ENCODE measurements at places on chromosomes 6 and 20.
A peak's percentile ranks its signal among the peaks of the same experiment; 100 is the strongest.

GRCh38 chr20:55070001-55070400 lies 594.6 kb downstream of the DOK5 start:
- no peak for DNase-seq

DNA sequence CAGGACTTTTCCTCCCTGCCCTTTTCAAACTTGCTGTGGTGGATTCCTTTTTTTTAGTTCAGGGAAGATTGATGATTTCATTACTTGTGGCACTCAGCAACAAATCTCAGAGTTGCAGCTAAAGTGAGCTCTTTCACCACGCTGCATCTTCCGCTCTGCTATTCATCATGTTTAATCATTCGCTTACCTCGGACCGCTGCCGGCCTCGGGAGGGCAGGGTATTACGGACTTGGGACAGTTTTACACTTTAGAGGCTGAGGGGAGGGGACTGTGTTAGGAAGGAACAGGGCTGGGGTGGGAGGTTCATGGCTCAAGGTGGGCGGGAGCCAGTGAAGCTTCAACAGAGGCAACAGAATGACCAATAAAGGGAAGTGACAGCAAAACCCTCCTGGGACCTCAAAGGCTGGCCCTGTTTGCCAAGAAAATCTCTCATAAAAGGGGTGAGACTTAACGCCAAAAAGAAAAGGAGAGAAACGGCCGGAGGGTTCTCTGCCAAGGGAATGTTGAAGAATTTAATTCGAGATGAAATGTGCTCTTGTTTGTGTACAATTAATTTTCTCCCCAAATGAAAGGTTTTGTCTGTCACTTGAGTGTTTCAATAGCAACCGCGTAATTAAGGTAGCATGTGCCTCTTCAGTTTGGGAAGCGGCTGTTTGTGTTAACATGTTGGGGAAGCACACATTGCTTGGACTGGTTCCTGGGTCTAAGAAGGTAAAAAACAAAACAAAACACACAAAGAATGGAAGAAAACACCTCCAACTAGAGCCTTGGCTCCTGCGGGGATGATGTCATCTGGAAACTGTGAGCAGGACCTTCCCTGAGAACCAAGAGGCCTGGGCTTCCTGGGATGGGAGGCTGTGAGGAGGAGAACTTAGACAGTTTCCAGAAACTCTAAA lies 72.5 kb upstream of the SULF2 start:
- no peak for DNase-seq

- no peak for DNase-seq
These were observed 86.2 kb upstream of the THBS2 start for GRCh38 chr6:169339731-169340309.

DNA sequence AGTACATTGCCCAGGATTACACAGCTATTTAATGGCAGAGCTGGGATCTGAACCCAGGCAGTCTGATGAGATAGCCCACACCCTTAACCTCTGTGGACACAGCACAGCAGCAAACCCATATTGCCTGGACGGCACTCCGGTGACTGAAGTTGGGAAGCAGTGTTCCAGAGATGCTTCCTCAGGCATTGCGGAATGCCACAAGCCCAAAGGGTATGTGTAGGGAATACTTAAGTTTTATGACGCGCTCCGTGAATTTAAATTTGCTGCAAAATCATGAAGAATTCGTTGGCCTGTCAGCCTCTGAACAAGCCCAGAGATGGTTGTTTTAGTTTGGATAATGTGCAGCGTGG lies 46.4 kb downstream of the PSMG4 start:
- no peak for DNase-seq

DNA sequence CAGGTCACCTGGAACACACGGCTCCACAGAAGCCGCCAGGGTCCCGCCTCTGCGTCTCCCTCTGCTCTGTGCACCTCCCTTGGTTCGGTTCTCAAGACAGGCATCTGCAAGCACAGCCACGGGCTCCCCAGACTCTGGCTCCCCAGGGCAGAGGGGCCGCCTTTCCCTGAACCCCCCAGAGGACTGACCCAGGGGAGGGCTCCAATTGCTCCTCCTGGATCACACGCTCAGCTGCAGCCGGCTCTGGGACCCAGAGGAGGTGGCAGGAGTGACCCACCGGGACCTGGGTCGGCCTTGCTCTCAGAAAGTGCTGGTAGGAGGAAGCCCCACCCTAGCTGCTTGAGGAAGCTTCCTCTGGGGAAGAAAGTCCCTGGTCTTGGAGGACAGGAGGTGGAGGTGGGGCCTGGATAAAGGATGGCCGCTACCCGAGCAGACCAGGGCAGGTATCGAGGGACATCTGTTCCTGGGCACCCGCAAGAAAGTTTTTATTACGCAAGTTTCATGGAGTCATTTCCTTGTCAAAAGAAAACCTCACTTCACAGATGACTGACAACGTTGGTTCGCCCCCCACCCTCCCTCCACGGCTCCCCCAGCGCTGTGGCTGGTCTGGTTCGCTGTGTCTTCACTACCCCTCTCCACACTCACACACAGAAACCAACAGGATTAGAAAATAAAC lies 103.9 kb upstream of the AFDN start:
- DNase-seq: no peak

DNA sequence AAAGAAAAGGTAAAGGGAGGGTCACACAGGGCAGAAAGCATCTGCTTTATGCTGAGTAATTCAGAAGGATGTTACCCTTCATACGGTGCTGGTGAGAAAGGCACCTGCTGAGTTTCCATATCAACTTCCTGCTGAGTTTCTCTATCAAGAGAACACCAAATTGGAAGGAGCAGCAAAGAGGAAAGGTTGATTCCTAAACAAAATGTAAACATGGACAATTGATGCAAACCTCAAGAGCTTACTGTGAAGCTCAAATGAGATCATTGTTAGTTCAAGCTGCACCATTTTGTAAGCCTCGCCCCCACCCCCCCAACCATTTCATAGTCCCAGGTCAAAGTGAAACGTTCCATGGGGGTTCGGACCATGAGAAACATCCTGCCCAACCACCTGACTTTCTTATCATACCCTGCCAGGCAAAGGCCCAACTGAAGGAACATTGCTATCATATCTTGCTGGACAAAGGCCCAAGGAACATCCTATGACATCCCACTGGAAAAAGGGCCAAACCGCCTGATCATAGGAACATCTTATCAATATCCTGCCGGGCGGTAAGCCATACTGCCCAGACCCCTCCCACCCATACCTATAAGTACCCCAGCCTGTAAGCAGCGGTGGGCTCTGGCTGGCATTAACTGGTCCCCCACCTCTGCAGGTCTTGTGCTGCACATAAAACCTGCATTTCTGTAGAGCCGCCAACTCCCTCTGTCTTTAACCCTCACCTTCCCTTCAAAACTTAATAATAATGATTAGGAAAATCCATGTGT lies 171.6 kb downstream of the UBE3D start:
- DNase-seq: no peak

GRCh38 chr6:129340983-129341382 lies 369.0 kb downstream of the ARHGAP18 start:
- no peak for DNase-seq

- DNase-seq: no peak
These were observed 276.0 kb downstream of the NRN1 start for GRCh38 chr6:5730585-5731263.

GRCh38 chr20:58228484-58229197 lies at the start of gene ANKRD60:
ANKRD60 (minus strand) TSS chr20:58228653; CDS start chr20:58228653, 0 bp downstream.
- peak; percentile 76 for DNase-seq
